Choroid plexus epithelial cell (primary cell): ENCODE measurements at places on chromosomes 2 and 18.

DNA sequence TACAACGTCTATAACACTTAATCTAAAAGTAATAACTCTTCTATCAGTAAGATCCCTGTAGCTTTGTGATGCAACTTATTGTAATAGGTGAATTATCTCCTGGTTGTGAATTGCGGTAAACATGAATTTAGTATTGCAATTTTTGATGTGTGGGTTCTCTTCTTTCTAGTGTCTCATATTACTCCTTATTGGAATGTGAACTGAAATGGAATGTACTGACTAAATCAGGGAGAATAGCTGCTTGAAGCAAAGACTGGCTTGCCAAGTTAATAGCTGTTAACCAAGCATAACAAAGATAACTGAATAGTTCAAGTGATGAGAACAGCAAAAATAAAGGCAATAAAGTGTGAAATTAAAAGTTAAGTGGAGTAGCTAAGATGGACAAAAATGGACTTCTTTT lies 60.5 kb upstream of the TFPI start:
- peak; percentile 83 for DNase-seq

GRCh38 chr2:37388074-37388473 lies 43.6 kb downstream of the QPCT start:
- DNase-seq: peak; percentile 86

GRCh38 chr2:12363138-12363537 lies 353.6 kb upstream of the TRIB2 start:
- DNase-seq: no peak

- no peak for DNase-seq
These were observed 128.3 kb upstream of the SIX3 start for GRCh38 chr2:44813165-44813564.

DNA sequence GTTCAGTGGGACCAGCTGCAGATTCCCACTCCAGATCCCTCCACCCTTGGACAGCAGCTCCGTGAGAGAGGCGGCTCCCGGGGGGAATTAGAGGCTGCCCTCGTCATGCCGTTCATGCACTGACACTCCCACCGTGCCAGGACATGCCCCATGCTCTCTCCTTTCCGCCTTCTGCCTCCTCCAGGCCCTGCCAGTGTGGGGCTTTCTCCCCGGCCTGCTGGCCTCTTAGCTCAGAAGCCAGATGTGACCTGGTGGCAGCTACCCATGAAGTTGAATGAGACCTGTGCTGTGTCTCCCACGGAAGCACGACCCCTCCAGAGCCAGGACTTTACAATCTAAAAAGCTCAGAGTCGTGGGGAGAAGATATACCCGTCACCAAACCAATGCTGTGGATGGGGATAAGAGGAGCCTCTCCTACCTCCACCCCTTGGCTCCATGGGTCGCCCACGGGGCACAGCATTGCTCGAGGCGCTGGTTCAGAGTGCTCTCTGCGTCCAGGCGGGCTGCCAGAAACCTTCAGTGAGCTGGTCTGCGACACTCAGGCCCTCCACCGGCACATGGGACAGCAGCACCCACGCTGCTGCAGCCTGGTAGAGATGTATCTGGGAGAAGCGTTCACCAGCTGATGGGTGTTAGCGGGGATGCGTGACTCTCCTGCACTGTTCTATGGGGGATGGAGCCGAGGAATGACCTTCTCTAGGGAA lies 111.0 kb upstream of the GPC1 start:
- no peak for DNase-seq

DNA sequence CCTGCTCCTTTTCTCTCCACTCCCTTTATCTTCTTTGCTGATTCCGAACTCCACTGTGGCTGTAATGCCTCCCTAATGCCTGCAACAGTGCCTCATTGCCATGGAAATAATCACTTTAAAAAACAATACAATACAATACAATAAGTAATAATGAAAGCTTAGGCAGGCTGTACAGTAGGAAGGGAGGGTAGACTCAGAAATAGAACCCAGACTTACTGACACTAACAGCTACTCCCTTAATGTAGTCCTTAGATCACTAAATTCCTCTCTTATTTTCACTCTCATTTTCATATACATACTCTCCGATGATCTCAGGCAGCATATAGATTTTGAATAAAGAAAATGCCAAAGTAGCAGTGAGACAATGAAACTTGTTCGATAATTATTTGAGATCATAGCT lies 70.2 kb downstream of the DLGAP1 start:
- DNase-seq: no peak

DNA sequence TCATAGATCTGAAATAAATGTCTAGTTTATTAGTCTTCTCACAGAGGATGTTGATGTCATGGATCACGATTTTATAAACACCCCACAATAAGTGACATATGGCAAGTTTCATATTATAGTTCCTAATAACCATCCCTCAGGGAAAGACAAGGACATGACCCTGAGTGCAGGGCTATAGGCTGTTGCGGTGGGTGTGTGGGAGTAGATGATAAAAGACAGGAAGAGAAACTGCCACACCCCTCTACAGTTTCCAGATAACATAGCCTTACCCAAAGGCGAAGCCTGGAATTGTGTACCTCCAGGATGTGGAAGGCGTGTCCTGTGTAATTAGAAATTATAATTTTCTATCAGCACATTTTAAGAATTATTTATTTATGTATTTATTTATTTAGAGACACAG lies 2.4 kb upstream of the NEDD4L start:
- DNase-seq: no peak

GRCh38 chr2:26875065-26875634 lies 27.2 kb downstream of the DPYSL5 start:
- DNase-seq: no peak

DNA sequence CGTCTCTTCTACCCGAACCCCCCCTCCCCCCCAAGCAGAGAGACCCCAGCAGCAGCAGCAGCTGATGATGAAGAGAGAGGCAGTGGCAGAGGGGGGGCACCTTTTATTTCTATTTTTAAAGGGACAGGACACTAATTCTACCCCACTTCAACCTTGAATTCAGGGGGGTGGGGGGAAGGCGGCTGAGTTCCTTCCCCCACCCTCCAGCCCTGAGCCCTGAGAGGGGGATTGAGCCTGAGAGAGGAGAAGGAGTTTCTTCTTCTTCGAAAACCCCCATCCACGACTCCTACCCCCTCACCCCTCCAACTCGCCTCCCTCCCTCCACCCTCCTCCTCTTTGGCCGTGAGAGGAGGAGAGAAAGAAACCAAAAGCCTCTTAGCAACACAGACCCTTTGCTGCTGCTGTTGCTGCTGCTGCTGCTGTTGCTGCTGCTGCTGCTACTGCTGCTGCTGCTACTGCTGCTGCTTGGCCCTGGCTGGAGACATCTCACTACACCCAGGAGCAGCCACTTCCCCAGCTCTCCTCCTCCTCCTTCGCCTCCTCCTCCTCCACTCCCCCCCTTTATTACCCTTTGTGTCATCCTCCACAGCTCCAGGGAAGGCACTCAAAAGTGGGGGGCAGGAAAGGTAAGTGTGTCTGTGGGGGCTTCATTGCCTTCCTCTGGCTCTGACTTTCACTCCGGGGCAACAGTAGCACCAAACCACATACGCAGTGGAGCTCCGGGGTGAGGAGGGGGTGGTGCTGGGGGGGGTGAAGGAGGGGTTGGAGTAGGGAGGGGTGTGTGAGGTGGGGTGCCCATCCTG lies at the start of gene MBD5:
Gene MBD5, plus strand, starts transcription at position 33 of the 803 bp plus-strand sequence.
- DNase-seq: peak; percentile 73

DNA sequence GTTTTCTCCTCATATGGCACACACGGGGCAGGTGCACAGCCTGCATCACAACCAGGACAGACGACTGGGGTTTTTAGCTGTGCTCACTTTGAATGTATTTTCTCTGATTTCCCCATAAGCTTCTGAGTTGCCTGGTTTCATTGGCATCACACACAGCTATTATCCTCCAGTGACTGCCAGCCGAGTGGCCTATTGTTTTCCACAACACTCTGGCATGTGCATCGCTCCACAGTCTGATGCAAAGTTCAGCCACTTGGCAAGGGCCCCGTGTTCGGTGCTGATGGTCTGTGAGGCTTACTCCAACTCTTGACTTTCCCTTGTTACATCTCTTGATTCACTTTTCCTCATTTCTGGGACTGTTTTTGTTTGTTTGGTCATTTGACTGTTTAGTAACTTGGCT lies 593.1 kb downstream of the CBLN2 start:
- DNase-seq: no peak

DNA sequence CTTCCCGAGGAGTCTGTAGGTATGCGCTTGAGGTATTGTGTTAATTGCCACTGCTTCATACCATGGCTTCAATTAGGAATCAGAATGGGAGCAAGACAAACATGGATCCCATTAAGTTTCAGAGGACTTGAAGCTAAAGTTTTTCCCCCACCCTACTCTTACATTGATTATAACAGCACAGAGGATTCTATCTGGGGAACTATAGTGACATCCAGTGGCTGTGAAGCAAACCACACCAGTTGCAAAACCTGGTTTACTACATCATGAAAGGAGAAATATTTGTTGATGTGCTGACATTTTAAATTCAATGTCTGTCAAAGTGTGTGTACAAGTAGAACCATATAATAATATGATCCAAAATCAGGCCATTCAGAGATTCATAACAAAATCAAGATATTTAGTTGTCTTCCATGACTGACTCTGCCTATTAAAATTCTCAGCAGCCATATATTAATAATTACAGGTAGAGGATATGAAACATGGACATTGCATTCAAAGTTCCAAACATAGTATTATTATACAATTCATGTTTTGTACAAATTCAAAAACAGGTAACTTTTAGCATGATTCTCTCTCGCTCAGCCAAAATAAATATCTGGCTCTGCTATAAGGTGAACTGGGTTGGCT lies 82.9 kb downstream of the GRB14 start:
- DNase-seq: peak; percentile 75

DNA sequence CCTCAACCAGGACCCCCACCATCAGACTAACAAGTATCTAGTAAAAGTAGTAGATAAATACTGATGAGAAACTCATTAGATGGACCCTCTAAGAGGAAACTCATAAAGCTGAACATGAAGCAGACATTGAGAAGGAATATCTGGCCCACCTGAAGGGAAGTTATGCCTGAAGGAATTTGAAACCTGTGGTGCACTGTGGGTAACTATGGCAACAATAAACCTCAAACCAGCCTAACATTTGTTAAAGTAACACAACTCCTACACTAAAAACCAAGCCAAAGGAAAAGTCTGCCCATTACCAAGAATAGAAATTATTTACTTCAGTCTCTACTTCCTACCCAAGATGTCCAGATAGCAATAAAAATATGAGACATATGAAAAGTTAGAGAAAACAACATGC lies 43.4 kb downstream of the KIAA1328 start:
- DNase-seq: peak; percentile 63
